Peyer's patch (tissue), 4 donors: ENCODE measurements at places on chromosomes 6 and 20. TPM values are rescaled to one million over a fixed set of nuclear protein-coding genes. Genes with fewer than 3 reads are reported as not detected.

The SIM1 gene
- total RNA-seq: not detected

DNA sequence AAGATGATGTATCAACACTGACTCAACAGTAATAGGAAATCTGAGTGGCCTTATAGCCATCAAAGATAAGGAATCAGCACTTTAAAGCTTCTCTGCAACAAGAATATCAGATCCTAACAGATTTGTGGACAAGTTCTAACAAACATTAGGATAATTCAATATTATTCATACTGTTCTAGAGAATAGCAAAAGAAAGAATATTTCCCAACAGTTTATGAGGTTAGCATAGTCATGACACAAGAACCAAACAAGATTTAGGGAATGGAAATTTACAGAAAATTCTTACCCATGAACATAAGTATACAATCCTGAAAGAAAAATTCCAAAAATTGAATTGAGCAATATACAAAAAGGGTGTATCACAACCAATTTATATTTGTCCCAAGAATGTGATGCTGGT, 64.3 kb upstream of the BTBD3 start:
- H3K27me3 ChIP-seq: no peaks in the 10 kb centered on the region
- no peak overlapping the region for H3K27ac ChIP-seq
- DNase-seq: no peak
- no peak overlapping the region for H3K4me3 ChIP-seq
- no peaks in the 10 kb centered on the region for H3K36me3 ChIP-seq

DNA sequence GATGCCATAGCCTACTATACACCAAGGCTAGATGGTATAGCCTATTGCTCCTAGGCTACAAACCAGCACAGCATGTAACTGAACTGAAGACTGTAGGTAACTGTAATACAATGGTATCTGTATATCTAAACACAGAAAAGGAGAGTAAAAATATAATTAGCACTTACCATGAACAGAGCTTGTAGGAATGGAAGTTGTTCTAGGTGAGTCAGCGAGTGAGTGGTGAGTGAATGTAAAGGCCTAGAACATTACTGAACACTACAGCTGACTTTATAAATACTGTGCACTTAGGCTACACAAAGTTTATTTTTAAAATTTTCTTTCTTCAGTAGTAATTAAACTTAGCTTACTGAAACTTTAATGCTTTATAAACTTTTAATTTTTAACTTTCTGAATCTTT, 129.5 kb downstream of the BTBD9 start:
- no peaks in the 10 kb centered on the region for H3K4me1 ChIP-seq
- H3K27me3 ChIP-seq: no peaks in the 10 kb centered on the region
- no peaks in the 10 kb centered on the region for H3K36me3 ChIP-seq
- no peak for DNase-seq

The ZNF451 gene
- 44.5 TPM for total RNA-seq

- H3K4me1 ChIP-seq: no peaks in the 10 kb centered on the region
- H3K27me3 ChIP-seq: no peaks in the 10 kb centered on the region
- no peak overlapping the region for H3K27ac ChIP-seq
These were observed 24.5 kb downstream of the KIAA0408 start for GRCh38 chr6:127434651-127435050.

The PACSIN1 gene
- total RNA-seq: not detected

The GPR63 gene
- total RNA-seq: 0.38 TPM

The BPIFB1 gene
- not detected for total RNA-seq
